ENCODE measurements at places on chromosomes 2 and 18. TPM values are rescaled to one million over a fixed set of nuclear protein-coding genes. Genes with fewer than 3 reads are reported as not detected.

DNA sequence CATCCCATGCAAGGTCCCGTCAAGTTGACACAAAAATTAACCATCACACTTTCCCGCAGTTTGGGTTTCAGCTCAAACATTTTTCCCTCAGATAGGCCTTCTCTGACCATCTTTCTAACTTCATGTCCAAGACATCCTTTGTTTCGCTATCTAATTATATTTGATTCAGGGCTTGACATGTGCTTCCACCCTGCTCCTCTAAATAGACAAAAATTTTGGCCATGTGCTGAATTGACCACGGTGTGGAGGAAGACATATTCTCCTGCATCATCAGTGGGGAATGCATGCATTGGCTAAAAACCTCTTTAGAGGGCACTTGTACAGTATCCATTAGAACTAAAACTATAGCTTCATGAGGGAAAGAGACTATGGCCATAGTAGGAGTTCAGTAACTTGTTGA, 81.2 kb downstream of the PLCL1 start:
- no peak for DNase-seq

GRCh38 chr2:201451292-201452057, at the start of the genes STRADB and TRAK2:
TSS of gene STRADB (plus strand) at chr2:201451740. CDS start at chr2:201454841, 3,101 bp downstream.
TSS of gene TRAK2 (minus strand) at chr2:201451458. CDS start at chr2:201420507, 30,951 bp downstream.
- peak; percentile 99 for DNase-seq

DNA sequence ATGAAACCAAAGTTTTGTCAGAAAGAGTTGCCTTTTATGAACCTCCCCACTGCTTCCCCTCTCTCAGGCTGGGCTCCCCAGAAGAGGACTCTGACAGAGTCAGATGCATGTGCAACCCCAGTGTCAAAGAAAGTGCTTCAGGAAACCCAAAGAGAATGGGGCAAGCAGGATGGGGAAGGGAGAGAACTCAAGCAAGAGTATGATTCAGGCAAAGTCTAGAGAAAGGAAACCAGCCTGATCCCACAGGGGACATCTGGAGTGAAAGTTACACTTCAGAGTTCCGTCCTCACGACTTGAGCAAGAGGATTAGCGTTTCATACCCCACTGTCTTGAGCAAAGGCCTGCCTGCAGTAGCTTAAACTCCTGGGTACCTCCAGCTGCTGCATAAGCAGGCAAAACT, 51.8 kb upstream of the EPC2 start:
- DNase-seq, result no peak

DNA sequence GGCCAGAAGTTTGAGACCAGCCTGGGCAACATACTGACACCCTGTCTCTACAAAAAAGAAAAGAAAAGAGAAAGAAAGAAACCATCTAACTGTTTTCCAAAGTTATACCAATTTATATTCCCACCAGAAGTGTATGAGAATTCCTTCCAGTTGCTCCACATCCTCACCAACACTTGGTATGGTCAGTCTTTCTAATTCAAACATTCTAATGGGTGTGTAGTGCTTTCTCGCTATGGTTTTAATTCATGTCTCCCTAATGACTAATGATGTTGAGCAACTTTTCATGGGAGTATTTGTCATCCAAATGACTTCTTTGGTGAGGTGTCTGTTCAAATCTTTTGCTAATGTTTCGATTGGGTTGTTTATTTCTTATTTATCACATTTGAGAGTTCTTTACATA, 10.5 kb upstream of the B3GNT7 start:
- DNase-seq, result no peak

- DNase-seq, result no peak
Observed at GRCh38 chr2:186909095-186909494, 60.1 kb upstream of the ZSWIM2 start.

The MTIF2 gene
- total RNA-seq, result 51.9 TPM

The ALPP gene
- total RNA-seq, result not detected

The CNGA3 gene
- total RNA-seq, result 0.29 TPM

The ACTG2 gene
- 0.72 TPM for total RNA-seq

The IGFBP2 gene
- total RNA-seq, result 11.2 TPM

The ASXL3 gene
- total RNA-seq, result not detected

The FABP1 gene
- under 0.01 TPM for total RNA-seq
